ENCODE measurements at places on chromosomes 7 and 10. TPM values are rescaled to one million over a fixed set of nuclear protein-coding genes. Genes with fewer than 3 reads are reported as not detected.

- no peak for DNase-seq
Observed at GRCh38 chr10:130954326-130954905, 357.1 kb downstream of the TCERG1L start.

GRCh38 chr7:143085109-143085508 is 33.0 kb downstream of the OR6V1 start:
- no peak for DNase-seq

DNA sequence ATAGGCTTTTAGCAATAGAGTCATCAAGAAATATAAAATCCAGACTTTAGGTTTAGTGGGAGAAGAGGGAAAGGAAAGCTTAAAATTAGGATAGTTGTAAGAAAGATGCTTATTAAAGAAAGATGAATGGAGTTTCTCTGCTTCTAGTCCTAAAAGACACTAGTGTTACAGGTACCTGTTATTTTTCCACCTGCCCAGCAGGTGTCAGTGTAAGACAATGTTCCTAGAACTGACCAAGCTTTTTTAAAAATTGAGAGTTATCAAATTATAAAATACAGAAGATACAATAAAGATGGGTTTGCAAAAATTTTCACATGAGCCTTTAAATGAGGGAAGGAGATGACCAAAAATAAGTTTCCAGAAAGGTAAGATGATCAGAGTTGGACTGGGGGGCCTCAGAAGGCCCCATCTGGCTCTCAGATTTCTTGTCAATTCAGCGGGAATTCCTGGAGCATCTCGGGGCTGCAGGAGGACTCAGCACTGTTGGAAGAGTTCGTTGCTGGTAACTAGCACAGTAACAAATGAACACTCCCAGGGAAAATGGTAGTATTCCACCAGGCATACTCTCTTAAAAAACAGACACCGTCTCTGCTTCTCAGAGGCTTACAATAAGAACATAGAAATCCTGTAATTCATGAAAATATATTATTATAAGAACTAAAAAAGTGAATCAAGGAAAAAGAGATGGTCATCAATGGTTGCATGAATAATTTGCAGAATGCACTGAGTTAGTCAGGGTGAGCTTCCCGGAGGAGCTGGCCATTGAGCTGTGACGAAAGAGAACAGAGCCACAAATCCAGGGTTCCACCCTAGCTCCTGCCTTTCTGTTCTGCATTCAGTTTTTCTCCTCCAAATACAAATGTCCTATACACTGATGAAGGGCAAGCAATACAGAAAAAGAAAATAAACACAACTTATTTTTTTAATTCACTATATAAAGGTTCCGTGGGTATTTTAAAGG is 71.8 kb upstream of the PIK3CG start:
- no peak for DNase-seq

- DNase-seq = no peak
Observed at GRCh38 chr7:107622429-107622828, 38.2 kb upstream of the SLC26A4 start.

GRCh38 chr7:41067576-41067975 is 635.3 kb downstream of the INHBA start:
- no peak for DNase-seq

WDR37 gene
- 28.9 TPM for total RNA-seq

PPP1R9A gene
- total RNA-seq = 21.9 TPM
